Ecto neural progenitor cell (in vitro differentiated cells): ENCODE measurements at places on chromosomes 11 and 22.

- DNase-seq, result no peak
These were observed 19.8 kb upstream of the CDON start for GRCh38 chr11:126082251-126083109.

GRCh38 chr22:40829131-40829530, 10.0 kb upstream of the SLC25A17 start:
- no peak for DNase-seq

- no peak for DNase-seq
These were observed 38.5 kb downstream of the CARD18 start for GRCh38 chr11:105100981-105101630.

GRCh38 chr11:30763951-30764350, 177.8 kb upstream of the MPPED2 start:
- DNase-seq, result no peak

DNA sequence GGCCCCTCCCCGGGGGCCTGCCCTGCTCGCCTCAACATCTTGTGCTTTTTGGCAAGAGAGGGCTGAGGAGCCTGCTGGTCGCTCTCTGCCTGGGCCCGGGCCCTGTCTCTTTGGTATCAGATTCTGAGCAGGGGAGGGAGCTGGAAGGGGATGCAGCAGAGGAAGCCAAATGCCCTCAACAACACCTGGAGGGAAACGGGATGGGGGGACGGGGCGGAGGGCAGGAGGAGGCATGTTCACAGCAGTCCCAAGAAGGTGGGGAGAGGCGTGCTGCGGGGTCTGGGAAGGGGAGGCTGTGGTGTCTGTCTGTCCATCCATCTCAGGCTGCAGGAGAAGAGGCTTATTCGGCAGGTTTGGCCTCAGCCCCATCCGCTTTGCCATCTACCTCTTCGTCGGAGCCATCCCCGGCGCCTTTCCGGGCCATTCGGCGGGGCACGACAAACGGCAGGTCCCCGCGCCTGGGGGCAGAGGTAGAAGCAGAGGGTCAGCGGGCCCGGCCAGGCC, 29.4 kb downstream of the APOL1 start:
- DNase-seq, result no peak
